Femur (tissue), 1 donor: ENCODE measurements at places on chromosomes 1 and 21.

- DNase-seq: no peak
These were observed 29.9 kb downstream of the MPZL1 start for GRCh38 chr1:167751676-167752075.

DNA sequence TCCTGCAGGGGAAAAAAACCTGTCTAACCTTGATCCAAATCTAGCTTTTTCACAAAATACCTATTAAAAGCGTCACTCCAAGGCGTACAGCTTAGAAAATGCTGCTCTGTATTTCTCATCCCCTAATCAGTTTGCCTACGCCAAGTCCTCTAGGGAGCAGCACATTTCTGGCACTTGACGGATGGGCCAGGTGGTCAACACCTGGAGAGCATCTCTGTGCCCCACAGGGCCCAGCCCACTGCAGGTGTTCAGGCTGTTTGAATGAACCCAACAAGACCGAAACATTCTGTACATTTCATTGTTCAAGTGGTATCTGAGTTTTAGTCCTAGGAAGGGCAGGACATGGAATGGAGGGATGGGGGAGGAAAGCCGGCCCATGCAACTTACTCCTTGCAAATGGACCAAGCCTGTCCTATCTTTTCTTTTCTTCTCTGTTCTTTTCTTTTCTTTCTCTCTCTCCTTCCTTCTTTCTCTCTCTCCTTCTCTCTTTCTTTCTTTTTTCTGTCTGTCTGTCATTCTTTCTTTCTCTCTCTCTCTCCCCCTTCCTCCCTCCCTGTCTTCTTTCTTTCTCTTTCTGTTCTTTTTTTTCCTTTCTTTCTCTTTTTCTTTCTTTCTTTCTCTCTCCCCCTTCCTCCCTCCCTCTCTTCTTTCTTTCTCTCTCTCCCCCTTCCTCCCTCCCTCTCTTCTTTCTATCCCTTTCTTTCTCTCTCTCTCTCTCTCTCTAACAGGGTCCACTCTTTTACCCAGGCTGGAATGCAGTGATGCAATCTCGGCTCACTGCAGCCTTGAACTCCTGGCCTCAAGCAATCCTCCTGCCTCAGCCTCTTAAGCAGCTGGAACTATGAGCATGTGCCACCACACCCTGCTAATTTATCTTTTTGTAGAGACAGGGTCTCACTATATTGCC is 29.1 kb downstream of the IGFN1 start:
- DNase-seq: no peak

DNA sequence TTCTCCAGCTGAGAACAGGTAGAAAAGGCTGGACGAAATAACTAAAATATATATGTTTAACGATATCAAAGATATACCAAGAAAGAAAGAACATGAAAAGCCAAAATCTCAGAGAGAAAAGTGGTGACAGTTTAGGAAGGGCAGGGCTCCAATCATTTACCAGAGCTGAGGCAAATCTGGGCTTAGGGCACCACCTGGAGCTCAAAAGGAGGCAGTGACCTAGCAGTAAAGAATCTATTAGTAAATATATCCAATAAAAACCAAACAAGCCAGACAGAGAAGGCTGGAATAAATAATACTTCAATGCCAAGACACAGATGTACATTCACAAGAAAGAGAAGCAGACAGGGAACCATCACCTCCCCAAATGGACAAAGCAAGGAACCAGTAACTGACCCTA is 43.5 kb downstream of the CHIA start:
- DNase-seq: no peak

DNA sequence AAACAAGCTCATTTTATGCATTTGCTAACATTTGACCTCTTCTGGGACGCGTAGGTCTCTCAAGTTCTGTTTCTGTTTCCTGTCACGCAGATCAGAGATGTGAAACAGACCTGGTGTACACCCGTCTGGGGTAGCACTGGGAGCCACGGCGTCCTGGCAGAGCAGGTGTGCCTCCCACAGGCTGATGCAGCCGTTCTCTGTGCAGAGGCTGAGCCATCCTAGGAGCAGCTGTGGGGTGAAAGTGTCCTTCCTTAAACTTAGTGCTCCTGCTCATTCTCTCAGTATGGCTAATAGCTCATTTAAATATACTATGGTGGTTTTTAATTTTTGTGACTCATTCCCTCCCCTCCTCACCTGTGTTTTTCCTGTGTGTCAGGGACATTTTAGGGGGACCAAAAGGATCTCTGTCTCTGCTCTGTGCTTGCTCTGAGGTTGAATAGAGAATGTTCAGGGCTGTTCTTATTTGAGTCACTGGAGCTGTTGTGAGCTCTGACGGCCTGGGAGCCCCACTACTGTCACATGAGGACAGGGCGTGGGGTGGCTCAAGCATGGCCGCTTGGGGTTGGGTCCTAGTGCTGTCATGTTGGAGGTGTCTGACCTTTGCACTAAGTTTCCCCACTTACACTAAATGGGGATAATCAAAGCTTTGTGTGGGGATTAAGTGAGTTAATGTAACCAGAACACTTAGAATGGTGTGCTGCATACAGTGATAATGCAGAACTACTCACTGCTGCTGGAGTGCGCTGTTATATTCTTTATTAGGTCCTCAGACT is 43.0 kb downstream of the GALNT2 start:
- no peak for DNase-seq

DNA sequence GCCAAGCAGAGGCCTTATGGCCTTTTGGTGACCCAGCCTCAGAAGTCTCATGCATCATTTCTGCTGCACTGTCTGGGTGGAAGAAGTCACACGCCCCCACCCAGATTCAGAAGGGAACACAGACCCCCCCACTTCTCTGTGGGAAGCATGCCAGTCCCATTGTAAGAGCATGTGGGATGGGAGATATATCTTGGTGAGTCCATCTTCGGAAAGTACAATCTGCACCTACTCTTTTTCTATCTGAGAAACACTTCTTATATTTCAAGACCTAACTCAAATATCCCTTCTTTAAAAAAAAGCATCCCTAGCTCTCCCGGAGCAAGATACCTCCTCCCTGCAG is 159.6 kb upstream of the FGGY start:
- no peak for DNase-seq

DNA sequence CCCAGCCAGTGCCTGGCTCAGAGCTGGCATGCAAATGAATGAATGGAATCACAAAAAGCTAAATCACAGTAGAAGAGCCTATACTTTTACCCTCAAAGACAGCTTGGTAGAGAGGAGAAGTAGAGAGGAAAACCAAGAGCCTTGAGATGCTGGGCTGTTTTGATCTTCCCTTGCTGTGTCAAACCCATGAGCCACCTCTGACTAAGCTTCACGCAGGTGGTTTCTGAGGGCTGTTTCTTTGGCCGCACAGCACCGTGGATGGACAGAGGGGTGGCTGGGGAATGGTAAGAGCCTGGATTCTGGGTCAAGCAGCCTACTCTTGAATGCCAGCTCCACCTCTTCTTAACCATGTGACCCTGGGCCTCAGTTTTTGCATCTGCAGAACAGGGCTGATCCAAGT is 18.6 kb downstream of the ABCG1 start:
- DNase-seq: no peak

GRCh38 chr1:150661156-150661555 is 31.7 kb upstream of the ENSA start:
- no peak for DNase-seq

- DNase-seq: no peak
These were observed 40.0 kb upstream of the EPS15 start for GRCh38 chr1:51559064-51559500.

DNA sequence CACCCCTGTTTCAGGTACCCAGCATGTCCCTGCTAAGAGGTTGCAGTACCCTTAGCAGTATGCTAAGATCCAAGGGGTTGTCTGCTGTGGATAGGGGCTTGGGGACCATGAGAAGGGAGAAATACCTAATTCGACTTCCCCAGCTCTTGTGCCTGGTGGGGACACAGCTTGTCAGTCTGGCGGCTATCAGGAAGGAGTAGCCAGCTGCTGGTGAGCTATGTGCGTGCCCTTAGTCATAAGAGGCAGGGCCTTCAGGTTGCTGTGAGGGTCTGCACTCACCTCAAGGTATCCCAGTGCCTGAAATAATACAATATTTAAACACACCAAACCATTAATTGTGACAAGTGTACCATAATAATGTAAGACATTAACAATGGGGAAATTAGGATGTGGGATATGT is 205.1 kb upstream of the SGIP1 start:
- DNase-seq: no peak

DNA sequence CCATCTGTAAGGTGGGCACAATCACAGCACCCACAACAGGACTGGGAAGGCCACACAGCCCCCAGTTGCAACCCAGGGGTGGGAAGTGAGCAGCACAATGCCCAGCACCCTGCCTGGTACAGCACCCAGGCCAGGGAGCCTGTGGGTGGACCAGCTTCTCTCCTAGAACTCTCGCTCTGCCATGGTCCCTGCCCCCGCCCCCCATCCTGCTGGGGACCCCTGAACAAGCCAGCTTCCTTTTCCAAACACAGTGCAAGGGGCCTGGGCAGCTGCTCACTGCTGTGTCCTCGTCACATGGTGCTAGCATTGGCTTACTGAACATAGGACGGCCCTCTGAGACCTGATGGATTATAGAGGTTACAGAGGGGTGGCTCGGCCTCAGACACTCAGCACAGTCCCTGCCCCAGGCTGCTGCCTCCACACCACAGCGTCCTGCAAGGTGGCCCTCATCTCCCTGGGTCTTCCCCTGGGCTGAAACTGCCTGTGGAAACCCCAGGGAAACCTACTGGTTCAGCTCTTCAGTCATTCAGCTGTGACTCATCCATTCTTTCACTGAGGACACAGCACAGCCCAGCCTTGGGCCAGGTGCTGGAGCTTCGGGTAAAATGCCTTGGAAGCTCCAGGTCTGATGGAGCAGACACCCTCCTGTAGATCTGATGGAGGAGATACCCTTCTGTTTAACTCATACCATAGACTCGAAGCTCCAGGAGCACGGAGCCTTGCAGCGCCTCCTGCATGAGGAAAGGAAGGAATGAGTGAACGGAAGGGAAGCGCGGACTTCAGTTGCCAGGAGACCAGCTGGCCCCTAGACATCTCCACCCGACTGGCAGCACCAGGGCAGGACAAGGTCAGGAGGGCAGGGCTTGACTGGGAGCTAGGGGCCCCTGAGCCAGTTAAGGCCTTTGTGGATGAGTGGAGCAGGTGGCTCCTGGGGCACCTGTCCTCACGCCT is 8.1 kb upstream of the PRDM16 start:
- peak; percentile 17 for DNase-seq

DNA sequence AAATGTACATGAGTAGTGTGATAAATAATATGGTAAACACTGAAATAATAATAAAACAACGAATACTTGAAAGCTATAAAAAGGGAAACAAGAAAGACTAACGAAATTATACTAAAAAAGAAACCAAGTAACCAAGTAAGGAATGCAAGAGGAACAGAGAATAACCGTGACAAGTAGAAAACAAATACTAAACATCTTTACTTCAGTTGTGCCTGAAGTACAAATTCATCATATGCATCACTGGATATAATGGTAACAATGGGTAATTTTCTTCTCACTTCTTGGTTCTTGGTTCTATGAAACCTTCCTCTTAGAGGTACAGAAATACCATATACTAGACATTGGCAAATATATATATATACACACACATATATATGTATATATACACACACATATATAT is 1093.6 kb upstream of the B3GALT2 start:
- no peak for DNase-seq

DNA sequence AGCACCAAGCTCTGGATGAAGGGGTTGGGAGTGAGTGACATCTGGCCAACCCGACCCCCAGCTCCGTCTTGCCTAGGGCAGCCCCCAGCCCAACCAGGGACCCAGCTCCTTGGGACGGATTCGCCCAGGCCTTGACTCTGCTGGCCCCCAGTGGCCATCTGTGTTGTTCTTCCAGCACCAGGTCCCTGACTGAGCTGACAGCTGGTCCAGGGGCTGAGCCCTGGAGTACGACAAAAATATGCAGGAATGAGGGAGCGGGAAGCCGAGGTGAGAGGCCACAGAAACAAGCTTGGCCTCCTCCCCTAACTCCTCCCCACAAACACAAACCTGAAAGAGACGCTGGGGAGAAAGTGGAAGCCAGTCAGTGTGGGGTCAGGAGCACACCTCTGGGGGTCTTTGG is 55.0 kb upstream of the PAX7 start:
- peak; percentile 62 for DNase-seq

DNA sequence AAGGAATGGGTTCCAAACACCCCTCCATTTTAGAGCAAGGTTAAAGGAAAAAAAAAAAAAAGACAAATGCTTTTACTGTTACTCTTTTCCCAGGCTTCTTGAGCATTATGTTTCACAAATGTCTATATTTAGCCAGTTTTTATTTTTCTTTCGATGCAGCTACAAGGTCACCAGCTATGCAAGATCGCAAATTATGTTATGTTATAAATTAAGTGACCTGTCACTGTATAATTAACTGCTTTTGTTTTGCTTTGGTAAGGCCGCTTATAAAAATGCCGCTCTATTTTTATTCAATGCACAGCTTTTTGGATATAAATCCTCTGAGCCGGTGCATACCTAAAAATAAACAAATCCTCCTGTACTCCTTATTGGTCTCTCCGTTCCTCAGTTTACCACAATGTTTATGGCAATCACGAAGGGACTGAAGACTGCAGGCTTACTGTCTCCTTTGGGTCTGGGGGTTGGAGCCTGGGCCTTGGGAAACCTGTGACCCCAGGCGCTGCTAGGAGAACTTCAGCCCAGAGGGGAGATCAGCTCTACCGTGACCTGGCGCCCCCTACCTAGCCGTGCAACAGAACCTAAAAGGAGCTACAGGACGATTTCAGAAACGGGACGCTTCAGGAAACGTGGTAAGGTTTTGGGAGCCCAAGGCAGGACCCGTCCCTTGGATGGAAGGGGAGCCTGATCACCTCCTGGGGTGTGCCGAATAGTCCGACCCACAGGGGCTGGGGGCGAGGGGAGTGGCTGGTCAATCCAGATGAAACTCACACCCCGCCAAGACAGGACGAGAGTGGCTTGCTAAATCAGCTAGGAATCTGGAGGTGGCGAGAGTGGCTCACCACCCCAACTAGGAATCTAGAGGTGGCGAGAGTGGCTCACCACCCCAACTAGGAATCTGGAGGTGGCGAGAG is 101.2 kb upstream of the CD55 start:
- no peak for DNase-seq

- DNase-seq: no peak
These were observed 103.6 kb upstream of the GPR52 start for GRCh38 chr1:174344162-174344561.
